ENCODE measurements at places on chromosomes 12 and 14. TPM values are rescaled to one million over a fixed set of nuclear protein-coding genes. Genes with fewer than 3 reads are reported as not detected.

The TSPAN19 gene
- not detected for polyA plus RNA-seq

The IAPP gene
- polyA plus RNA-seq = 0.05 TPM

The SLC2A14 gene
- polyA plus RNA-seq = not detected

The PCK2 gene
- 10.1 TPM for polyA plus RNA-seq

The NKX2-1 gene
- 0.04 TPM for polyA plus RNA-seq

The GLTP gene
- 383 TPM for polyA plus RNA-seq

The CLEC4E gene
- 0.26 TPM for polyA plus RNA-seq

The ARHGEF25 gene
- polyA plus RNA-seq = 18.4 TPM

The GPRC5A gene
- 15.0 TPM for polyA plus RNA-seq

The CCDC85C gene
- polyA plus RNA-seq = 30.1 TPM
